T-cell (primary cell): ENCODE measurements at places on chromosomes 4 and X. TPM values are rescaled to one million over a fixed set of nuclear protein-coding genes. Genes with fewer than 3 reads are reported as not detected.

ARHGEF38 gene
- total RNA-seq: not detected

TSPAN7 gene
- 0.62 TPM for total RNA-seq

BTK gene
- 3.1 TPM for total RNA-seq

FAM47E gene
- total RNA-seq: not detected

SLC6A14 gene
- total RNA-seq: not detected

MBNL3 gene
- total RNA-seq: 27.2 TPM

STATH gene
- not detected for total RNA-seq

CYLC1 gene
- not detected for total RNA-seq

SRPX gene
- total RNA-seq: not detected

GPAT3 gene
- 8.3 TPM for total RNA-seq

AKAP4 gene
- not detected for total RNA-seq

ZNF275 gene
- 16.9 TPM for total RNA-seq

ALAS2 gene
- total RNA-seq: not detected

FOXR2 gene
- not detected for total RNA-seq

RASL11B gene
- not detected for total RNA-seq

CAPN6 gene
- total RNA-seq: not detected

ZNF827 gene
- 18.5 TPM for total RNA-seq

F11 gene
- total RNA-seq: not detected

GLUD2 gene
- 0.29 TPM for total RNA-seq

TBC1D9 gene
- total RNA-seq: 1.2 TPM

OTUD6A gene
- not detected for total RNA-seq

BMX gene
- not detected for total RNA-seq

CXCL9 gene
- not detected for total RNA-seq

SLC4A4 gene
- 0.76 TPM for total RNA-seq

PDGFRA gene
- total RNA-seq: 0.39 TPM

PNCK gene
- not detected for total RNA-seq

FDCSP gene
- total RNA-seq: not detected

CFAP299 gene
- 0.35 TPM for total RNA-seq

SPANXD gene
- total RNA-seq: not detected

KANTR gene
- 16.4 TPM for total RNA-seq

HHIP gene
- total RNA-seq: not detected

SPANXN5 gene
- total RNA-seq: not detected

CFP gene
- total RNA-seq: 28.2 TPM

ZC4H2 gene
- total RNA-seq: 10.0 TPM

FAM9C gene
- not detected for total RNA-seq

GUCY1B1 gene
- 0.09 TPM for total RNA-seq

TTC29 gene
- total RNA-seq: not detected

DDX60 gene
- total RNA-seq: 21.9 TPM

CENPVL2 gene
- total RNA-seq: not detected

MAGEA12 gene
- not detected for total RNA-seq

SULT1E1 gene
- total RNA-seq: not detected

WDR17 gene
- total RNA-seq: 0.92 TPM
